ENCODE measurements at places on chromosomes 4 and X.

DNA sequence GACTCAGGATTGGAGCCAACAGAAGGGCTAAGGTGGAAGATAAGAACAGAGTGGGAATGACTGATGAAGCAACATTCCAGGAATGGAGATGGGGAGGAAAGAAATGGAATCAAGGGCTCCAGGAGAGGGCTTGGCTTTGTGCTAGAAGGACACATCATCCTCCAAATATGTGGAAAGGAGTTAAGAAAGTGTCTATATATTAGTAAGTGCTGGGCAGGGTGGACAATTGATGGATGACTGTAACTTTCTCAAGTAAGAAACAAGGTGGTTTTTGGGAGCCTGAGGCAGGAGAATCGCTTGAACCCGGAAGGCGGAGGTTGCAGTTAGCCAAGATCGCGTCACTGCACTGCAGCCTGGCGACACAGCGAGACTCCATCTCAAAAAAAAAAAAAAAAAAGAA, 71.6 kb upstream of the NFKB1 start:
- DNase-seq = no peak

GRCh38 chr4:38872620-38873019, 5.0 kb downstream of the FAM114A1 start:
- no peak for DNase-seq

- DNase-seq = no peak
Observed at GRCh38 chrX:40167850-40168479, 70.2 kb upstream of the BCOR start.

GRCh38 chrX:153387987-153388721, 13.0 kb downstream of the PNMA6E start:
- DNase-seq = no peak

GRCh38 chr4:25792876-25793275, 69.9 kb downstream of the SEL1L3 start:
- no peak for DNase-seq

GRCh38 chrX:34238896-34239295, 106.8 kb upstream of the FAM47A start:
- no peak for DNase-seq

GRCh38 chr4:126916049-126916625, 716.6 kb upstream of the INTU start:
- DNase-seq = no peak

- no peak for DNase-seq
Observed at GRCh38 chr4:1072830-1073446, 40.4 kb downstream of the RNF212 start.

- no peak for DNase-seq
Observed at GRCh38 chr4:32427566-32427965, 1707.4 kb downstream of the PCDH7 start.

GRCh38 chrX:41180194-41180908, 95.1 kb downstream of the USP9X start:
- DNase-seq = peak; percentile 18

- no peak for DNase-seq
Observed at GRCh38 chr4:112736718-112737135, 99.8 kb downstream of the LARP7 start.

- no peak for DNase-seq
Observed at GRCh38 chr4:91280551-91281290, 1023.0 kb upstream of the GRID2 start.

DNA sequence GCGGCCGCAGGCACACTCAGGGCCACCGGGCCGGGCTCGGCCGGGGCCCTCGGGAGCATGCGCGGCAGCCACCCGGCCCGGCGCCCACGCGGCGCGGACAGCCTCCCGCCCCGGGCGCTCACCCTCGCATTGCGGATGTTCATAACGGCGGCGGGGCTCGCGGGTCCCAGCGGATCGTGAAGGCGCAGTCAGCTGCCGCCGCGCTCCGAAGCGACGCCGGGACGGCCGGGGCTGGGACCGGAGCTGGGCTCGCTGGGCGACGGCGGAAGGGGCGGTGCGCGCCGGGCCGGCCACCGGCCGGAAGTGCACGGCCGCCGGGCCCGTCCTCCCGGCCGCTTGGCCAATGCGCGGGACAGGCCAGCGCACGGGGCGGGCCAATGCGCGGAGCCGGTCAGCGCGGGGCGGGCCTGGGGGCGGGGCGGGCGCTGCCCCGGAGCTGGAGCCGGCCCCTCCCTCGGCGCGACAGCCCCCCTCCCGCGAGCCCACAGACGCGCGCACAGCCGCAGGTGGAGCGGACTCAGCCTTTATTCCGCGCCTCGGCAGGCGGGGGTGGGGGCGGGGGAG, at the start of gene NAA10:
Gene NAA10 (minus strand): TSS at position 276 of the 564 bp plus-strand sequence. CDS start 133 bp downstream, at position 143.
- no peak for DNase-seq

- no peak for DNase-seq
Observed at GRCh38 chrX:134183665-134184064, 53.3 kb upstream of the CCDC160 start.

- no peak for DNase-seq
Observed at GRCh38 chr4:108051343-108051742, 61.7 kb downstream of the HADH start.

DNA sequence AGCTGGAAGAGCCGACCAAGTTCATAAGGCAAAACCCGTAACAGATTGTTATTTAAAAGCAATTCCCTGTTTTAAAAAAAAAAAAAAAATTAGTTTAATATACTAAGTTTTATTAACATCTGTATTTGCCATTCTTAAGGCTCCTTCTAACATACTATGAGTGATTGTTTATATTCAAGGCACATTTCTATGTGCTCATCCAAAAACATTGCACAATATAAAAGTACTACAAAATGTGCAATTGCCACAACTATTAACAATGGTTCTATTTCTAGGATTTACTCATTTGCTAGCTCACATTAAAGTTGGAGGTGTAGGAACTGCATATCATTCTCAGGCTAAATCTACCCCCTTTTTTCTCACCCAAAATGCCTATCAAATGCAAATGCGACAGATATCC, 46.1 kb downstream of the CNOT6L start:
- DNase-seq = peak; percentile 1

GRCh38 chrX:9668537-9668936, 97.1 kb downstream of the GPR143 start:
- no peak for DNase-seq

DNA sequence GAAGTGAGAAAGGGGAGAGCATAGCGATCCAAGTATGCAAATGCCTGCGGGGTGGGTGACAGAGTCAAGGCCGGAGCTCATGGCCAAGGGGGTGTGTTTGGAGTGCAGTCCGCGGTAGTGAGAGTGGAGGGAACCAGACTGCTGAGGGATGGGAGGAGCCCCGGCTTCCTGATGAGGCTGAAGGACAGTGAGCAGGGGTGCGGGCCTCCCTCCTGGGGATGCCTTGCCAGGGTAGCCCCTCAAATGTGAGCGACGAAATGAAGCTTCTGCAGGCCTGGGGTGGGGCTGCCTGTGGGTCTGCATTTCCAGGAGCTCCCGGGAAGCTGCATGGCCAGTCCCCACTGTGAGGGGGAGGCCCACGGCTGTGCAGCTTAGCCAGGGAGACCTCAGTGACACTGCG, 45.0 kb downstream of the PSAPL1 start:
- DNase-seq = no peak

DNA sequence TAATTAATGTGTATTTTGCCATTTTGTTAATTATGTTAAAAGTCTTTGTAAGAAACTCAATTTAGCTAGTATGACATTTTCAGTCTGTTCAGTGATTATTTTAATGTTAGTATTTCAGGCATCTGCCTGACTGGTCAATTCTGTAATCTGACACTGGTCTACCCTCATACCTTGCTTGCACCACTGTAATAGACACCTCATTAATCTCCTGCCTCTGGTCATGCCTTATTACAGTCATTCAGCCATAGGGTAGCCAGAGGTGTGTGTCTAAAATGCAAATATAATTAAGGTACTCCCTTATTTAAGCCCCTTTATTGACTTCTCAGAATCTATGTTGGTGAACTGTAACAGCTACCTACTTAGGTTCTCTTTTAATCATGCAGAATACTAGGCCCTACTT, 861.1 kb upstream of the IGFBP7 start:
- DNase-seq = no peak

GRCh38 chrX:111581086-111581485, 69.6 kb downstream of the SERTM2 start:
- peak; percentile 11 for DNase-seq

GRCh38 chrX:143632625-143633410, 3.1 kb downstream of the SLITRK4 start:
- no peak for DNase-seq
